ENCODE measurements at places on chromosomes 5 and 9. TPM values are rescaled to one million over a fixed set of nuclear protein-coding genes. Genes with fewer than 3 reads are reported as not detected.

DNA sequence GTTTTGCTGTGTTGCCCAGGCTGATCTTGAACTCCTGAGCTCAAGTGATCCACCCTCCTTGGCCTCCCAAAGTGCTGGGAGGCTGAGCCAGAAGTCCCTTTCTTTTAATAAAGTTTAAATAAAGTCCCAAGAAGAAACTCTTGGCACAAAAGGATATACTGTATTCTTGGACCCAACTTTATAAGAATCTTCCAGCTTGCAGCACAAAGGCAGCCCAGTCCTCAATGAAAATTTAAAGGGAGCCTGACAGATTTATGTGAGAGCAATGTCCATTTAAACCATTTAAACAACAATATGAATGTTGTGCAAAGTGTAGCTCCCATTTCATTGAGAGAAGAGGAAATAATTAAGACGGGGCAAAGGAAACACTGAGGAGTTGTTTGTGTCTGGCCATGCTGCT is 217.0 kb downstream of the DOCK8 start:
- no peak for DNase-seq

DNA sequence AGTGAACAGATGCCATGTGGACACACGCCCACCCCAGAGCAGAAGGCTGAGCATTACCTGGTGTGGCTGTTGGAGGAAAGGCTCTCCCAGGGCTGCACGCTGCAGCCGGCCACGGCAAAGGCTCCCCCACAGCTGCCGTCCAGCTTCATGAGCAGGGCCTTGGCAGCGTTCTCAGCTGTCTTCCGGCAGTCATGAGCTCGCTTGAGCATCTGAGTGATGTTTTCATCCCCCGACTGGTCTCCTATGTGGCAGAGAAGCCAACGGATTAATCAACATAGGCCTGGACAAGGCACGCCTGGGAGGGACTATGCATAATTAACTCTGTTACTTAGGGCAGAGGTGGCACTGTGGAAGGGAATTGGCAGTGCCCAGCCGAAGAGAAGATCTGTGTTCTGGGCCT is 87.3 kb downstream of the DCP2 start:
- DNase-seq, result no peak

GRCh38 chr5:170562166-170562874 is 58.5 kb downstream of the KCNIP1 start:
- no peak for DNase-seq

The NIM1K gene
- not detected for total RNA-seq
